ENCODE measurements at places on chromosomes 4 and X.

DNA sequence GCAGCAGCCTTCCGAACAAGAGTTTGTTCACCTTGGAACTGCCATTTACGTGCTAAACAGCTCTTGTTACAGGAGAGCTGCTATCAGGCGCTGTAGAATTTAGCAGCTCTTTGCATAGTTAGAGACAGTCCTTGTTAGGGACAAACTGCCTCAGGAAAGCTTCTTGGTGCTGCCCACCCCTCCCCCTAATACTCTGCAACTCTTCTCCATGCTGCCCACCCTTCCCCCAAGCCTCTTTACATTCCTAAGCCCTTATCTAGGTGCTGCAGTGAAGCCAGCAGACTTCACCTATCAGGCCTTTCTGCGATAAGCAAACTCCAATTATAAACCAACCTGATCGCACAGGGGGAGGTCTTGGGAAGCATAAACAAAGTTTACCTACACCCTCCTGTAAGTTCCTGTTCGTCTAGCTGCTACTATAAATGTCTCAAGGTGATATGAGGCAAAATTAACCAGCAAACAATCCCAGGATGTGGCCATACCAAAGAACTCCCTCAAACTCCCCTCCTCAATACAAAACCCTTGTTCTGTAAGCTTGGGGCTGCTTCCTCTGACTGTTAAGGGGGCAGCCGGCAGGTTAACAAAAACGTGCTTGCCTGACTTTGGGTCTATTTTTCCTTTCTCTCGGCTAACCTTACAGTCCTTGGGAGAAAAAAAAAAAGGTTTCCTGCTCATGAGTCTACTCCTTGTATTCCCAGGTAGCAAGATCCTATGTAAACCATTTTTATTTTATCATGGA, 74.0 kb upstream of the GC start:
- no peak for DNase-seq

DNA sequence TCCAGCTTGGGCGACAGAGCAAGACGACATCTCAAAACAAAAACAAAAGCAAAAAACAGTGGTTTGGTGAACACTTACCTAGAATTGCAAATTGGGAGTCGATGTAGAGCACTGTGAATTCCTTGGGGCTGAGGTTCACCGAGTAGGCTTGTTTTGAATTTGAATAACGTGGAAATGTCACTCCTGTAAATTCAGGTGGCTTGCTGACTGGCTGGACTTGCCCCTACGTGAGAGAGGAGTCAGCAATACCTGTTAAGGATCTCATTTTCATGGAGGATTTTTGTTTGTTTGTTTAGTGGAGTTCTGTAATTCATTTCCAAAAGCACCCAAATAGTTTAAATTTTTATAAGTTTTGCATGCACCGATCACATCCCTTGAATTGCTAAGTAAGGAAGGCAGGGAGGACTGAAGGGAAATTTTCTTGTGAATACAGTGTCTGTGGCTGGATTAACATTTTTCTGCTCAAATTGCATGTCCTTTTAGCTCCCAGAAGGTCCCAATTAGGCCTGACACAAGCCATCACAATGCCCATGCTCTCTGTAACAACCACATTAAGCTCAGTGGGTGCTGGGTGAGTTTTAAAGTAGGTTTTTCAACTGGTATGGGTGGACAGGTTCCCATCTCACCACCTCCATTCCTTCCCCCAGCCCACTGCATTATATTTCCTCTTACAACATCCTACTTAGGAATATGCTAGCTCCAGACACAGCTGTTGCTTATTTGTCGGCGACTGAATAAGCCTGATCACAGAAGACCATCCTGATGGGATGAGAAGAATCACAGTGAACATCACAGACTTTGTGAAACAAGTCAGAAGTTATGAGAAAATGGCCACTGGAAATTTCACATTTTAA, 58.5 kb upstream of the TTC29 start:
- no peak for DNase-seq

DNA sequence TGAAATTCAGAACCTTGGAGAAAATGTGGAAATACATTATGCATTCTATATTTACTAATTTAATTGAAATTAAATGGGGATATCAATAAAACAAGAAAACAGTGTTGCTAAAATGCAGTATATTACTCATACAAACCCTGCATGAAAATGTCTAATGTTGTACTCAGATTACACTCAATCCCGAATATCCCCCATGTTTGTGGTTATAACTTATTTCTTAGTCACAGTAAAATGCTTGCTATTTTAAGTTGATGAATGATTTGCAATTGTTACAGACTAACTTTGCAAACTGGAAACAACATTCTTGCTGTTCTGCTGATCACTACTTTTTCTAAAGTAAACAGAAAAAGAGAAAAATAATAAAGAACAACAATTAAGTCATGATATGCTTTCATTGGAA, 33.1 kb upstream of the ANXA10 start:
- no peak for DNase-seq

GRCh38 chrX:152165033-152165743, 26.8 kb upstream of the MAGEA10 start:
- DNase-seq: no peak

DNA sequence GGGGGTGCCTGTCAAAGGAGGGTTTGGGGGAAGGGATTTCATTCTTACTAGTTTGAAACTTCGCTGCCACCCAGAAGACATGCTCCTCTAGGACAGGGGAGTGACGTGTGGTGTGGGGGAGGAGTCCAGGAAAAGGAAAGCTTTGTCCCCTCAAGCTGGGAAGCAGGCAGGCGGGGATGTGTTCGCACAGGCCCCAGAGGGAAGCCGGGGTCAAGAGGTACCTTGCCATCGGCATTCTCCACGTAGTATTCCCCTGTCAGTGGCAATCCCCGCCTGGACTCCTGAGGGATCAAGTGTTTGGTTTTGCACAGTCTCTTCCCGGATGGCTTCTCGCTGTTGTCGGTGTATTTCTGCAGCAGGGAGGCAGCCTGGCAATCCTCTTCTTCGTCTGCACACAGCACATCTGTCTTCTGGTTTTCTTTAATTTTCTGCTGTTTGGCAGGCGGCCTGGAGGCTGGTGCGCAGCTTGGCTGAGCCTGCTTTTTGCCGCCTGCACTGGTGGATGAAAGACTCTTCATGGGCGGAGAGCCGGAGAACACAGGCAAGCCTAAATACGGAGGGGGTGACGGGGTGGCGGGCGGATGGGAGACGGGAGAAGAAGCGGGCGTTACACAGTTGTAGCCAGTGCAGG, 35.1 kb downstream of the BCOR start:
- DNase-seq: no peak

DNA sequence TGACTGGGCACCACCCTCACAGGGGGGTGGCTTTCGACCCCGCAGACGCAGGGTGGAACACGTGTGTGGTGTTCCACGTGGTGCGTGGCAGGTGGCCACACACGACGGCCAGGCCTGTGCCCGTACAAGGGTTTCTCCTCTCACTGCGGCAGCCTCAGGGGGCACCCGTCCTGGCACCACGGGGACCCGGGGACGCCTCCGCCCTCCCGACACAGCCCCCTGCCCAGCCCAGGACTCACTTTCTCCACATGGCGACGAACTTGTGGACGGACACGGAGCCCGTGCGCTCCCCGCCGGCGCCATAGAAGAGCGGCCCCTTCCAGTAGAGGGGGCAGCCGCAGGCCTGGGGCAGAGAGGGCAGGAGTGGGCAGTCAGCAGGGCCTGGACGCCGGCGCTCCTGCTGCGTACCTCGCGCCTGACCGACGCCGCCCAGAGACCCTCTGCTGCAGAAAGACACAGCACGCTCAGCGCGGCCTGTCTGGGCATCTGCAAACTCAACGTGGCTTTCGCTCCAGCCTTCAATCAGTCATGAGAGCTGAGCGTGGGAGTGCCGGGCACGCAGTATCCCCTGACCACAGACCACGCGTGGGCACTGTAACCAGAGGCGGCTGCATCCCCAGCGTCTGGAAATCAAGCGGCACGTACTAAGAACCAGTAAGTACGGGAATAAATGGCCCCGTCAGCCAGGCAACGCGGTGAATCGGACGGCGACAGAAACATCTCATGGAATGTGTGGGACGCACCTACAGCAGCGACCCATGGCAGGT, 28.9 kb upstream of the GTPBP6 start:
- DNase-seq: no peak

Data from stimulated activated CD4-positive, alpha-beta T cell treated with anti-CD3 and anti-CD28 coated beads, Interleukin-12 subunit alpha, Interleukin-12 subunit beta, amount 100 ng/mL, for 24 hours (primary cell).